Cortex of kidney (tissue), 1 donor: ENCODE measurements at places on chromosomes 7 and 10.

DNA sequence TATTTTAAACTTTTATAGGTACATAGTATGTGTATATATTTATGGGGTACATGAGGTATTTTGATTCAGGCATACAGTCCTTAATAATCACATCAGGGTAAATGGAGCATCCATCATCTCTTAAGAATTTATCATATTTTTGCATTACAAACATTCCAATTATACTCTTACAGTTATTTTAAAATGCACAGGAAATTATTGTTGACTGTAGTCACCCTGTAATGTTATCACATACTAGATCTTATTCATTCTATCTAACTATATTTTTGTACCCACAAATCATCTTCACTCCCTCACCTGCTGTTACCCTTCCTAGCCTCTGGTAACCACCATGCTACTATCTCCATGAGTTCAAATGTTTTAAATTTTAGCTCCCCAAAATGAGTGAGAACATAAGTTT lies 56.3 kb upstream of the FAM3C start:
- DNase-seq, result no peak

GRCh38 chr7:28017372-28017771 lies 163.2 kb downstream of the JAZF1 start:
- no peak for DNase-seq

DNA sequence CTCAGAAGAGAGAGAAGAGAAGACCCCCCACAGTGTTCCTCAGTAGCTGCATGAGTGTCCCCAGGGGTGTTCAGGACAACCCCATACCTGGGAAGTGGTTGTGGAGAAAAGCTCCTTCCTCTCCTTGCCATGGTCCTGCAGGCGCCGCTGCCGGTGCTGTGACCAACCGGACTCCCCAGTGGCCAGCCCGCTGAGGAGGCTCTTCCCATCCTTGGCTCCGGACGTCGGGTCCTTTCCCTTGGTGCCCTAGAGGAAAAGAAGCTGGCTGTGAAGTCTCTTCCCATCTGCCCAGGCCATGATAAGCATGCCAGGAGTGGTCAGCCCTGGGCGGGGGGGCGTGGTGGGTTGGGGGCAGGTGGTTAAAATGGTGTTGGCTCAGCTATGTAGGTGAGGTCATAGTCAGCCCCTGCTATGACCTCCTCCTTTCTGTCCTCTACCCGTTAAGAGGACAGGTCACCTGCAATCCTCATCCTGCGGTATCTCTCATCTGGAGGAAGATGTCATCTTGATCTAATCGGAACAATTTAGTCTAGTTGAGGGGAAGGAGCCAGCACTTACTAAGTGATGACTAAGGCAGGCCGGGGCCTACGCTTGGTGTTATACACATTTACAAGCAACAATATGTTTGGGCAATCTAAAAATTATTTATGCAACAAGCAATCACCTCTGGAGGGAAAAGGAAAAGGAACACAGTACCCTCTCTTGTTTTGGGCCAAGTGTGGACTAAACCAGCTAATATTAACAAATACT lies 13.2 kb downstream of the WDR91 start:
- DNase-seq, result no peak

DNA sequence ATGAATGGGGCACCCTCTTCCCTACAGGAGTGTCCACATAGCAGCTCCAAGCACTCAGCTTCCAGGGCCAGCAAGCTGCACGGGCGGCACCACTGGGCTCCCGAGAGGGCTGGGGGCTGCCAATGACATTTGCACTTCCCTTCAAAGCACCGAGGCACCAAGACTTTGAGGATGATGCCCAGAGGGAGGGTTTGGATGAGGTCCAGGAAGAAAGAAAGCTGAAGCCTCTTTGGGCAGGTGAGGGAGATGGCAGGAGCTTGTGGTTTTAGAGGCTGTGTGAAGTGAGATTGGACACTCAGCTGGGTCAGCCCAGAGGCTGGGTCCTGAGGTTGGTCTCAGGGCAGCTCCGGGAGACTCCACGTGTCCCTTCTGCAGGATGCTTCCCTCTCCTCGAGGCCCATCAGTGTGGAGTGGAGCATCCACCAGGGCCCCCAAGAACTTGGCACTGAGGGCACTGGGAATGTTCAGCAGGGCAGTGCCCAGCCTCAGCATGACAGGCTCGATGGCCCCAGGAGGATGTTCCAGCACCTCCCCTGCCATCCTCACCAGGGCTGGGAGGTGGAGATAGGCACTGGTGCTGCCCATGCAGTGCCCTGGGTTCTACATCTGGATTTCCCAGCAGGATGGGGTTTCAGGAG lies 54.9 kb upstream of the IGFBP3 start:
- DNase-seq, result no peak

DNA sequence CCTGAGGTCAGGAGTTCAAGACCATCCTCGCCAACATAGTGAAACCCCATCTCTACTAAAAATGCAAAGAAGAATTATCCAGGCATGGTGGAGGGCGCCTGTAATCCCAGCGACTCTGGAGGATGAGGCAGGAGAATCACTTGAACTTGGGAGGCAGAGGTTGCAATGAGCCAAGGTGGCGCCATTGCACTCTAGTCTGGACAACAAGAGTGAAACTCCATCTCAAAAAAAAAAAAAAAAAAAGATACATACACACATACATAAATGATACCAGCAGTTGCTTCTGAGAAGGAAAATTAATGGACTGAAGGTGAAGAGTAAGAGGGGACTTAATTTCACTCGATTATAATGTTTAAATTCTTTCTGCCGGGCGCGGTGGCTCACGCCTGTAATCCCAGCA lies 40.2 kb upstream of the PAX2 start:
- DNase-seq, result no peak

GRCh38 chr10:7333961-7334641 lies 76.7 kb downstream of the SFMBT2 start:
- no peak for DNase-seq

DNA sequence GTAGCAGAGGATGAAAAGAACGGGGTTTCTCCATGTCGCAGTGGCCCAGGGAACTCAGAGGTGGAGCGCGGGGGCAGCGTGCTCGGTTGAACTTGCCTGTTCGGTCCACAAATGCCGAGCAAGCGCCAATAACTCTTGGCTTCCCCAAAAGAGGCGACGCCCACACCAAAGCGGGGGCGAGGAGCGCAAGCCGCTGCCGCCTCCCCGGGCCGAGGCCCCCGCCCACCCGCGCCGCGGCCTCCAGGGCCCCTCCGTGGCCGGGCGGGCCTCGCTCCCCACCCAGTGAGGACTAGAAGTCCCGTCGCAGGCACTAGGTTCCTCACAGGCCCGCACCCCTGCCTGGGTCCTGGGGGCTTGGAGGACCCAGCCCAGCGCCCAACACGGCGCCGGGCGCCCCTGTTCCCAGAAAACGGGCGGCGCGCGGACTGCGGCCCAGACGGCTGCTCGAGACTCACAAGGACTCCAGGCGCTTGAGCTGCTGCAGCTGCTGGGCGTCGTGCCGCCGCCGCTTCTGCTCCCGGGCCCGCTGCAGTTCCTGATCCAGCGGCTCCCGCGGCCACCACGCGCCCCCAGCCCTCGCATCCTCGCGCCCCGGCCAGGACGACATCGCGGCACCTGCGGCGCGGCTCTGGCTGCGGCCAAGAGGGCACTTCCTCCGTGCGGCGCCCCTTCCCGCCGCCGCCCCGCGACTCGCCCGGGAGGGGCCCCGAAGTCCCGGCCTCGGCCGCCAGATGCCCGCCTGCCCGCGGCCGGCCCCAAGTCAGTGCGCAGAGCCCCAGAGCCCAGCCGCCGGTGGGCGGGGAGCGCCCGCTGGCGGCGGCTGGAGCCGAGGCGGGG lies 14.6 kb upstream of the FKBP9 start:
- peak; percentile 31 for DNase-seq

DNA sequence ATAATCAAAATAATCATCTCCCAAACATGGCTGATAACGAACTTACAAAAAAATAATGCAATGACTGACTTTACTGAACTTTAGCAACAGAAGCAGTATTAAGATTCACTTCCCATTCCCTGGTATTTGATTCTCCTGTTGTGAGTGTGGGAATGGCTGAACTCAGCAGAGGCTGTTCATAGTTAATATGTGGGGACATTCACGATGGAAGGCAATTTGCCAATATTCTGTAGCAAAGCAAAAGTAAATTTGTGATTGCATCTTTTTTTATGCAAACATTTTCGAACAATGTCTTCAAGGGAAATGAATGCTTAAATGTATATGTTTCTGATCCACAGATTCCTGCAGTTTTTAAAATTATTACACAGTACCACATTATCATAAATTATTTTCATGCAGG lies 431.7 kb upstream of the KLF6 start:
- no peak for DNase-seq

DNA sequence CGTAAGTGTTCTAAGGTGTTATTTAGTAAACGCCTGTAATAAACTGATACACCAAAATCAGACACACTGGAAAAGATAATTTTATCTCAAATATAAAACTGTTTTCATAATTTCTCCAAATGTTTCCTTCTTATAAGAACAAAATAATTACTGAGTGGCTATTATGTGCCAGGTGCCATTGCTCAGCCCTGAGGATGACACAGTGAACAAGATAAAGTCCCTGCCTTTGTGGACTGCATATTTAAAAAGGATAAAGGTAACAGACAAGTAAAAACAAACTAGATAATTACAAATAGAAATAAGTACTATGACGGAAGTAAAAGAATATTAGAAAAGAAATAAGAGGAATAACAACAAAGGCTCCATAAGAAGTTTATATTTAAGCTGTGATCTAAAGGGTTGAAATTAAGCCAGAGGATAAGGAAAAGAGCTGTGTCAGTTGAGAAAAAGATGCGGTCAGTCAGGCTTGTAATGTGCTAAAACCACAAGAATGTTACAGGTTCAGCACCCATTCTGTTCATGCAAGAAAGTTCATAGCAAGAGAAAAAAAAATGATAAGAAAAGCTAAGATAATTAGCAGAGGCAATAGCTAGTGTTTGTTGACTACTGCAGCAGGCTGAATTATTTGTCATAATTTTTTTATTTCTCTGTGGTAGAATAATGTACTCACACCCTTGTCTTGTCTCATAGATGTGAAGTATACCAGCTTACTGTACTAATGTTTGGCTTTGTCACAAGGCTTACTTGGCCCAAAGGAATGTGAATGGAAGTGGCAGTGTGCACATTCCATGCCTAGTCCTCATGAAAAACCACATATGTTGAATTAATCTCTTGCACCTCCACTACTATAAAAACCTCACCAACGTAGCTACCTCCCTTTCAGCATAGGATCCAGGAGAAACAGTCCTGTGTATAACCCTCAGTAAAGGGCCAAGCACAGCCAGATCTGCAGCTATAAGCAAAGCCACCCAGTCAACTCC lies 75.1 kb downstream of the CRPPA start:
- no peak for DNase-seq

GRCh38 chr10:76514321-76514720 lies 1082.9 kb downstream of the LRMDA start:
- no peak for DNase-seq

DNA sequence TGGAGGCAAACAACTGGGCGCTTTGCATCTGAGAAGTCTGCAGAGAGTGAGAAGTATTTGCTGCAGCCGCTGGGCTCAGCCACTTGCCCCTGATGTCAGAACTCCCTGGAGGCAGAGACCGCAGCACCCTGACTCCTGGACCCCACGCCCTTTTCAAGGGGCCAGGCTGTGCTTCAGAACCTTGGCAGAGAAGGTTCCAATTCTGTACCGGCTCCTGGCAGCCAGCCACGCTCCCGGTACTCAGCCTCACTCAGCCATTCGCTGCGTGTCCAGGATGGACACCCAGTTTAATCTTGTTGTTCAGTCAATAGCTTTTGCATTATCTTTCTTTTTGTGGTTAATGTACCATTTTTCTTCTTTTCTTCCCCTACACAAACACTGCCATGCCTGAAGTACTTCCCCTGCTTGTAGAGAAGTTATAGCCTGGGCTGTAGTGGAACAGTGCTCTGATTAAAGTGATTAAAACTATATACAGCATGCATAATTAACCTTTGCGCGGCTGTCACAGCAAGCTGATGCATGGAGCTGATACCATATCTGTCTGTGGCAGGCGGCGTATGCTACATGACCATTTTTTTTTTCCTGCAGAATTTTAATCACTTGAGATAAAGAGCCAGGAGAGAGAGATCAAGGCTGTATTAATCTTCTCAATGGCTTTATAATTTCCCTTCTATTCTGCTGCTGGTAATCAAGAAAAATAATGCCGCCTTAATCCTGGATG lies 578.5 kb downstream of the SDK1 start:
- no peak for DNase-seq

- no peak for DNase-seq
Observed at GRCh38 chr7:54179321-54180029, 362.7 kb upstream of the VSTM2A start.

DNA sequence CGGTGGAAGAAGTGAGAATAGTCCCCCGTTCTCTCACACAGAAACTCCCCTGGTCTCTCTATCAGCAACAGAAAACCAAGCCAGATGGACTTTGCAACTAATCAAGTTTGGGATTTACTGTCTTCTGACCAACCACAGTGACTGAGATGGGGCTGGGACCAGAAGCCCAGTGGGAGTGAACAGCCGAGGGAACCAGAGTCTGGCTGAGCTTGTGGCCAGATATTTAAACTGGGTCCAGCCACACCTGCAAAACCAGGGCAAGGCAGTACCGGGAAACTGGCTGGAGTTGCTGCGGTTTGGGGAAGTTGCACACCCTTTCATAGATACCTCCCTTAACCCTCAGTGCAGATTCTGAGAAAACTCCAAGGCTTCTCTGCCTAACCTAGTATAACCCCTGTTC lies 6.0 kb downstream of the GSTK1 start:
- no peak for DNase-seq

- DNase-seq, result no peak
Observed at GRCh38 chr7:135098391-135098790, 49.5 kb upstream of the TMEM140 start.
